ENCODE measurements at places on chromosomes 7 and 10. TPM values are rescaled to one million over a fixed set of nuclear protein-coding genes. Genes with fewer than 3 reads are reported as not detected.

The CREB5 gene
- not detected for polyA plus RNA-seq

The TMEM229A gene
- not detected for polyA plus RNA-seq

DNA sequence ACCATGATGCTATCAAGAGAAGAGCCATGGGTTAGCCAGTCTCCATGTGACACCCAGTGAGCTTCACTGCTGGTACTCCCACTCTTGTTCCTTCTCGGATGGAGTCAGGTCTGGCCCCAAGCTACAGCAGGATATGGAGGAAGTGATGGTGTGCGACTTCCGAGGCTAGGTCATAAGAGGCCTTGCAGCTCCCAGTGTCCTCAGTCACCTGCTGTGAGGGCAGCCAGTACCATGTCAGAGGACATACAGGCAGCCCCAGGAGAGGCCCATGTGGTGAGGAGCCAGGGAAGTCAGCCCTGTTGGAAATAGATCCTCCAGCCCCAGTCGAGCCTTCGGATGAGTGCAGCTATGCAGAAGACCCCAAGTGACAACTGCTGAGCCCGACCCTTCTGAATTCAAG is 237.0 kb downstream of the EBF3 start:
- H3K27ac ChIP-seq: no peak overlapping the region
- no peaks in the 10 kb centered on the region for H3K36me3 ChIP-seq
- H3K4me1 ChIP-seq: no peaks in the 10 kb centered on the region
- no peak overlapping the region for H3K4me3 ChIP-seq

GRCh38 chr7:102451371-102452054 is 13.2 kb downstream of the ALKBH4 start:
- H3K36me3 ChIP-seq: peaks cover 8% of the 10 kb centered on the region
- H3K4me3 ChIP-seq: no peak overlapping the region
- H3K4me1 ChIP-seq: no peaks in the 10 kb centered on the region
- H3K27me3 ChIP-seq: no peaks in the 10 kb centered on the region

- no peaks in the 10 kb centered on the region for H3K4me1 ChIP-seq
- no peaks in the 10 kb centered on the region for H3K27me3 ChIP-seq
- DNase-seq: no peak
- no peaks in the 10 kb centered on the region for H3K36me3 ChIP-seq
- no peak overlapping the region for H3K4me3 ChIP-seq
These were observed 303.8 kb downstream of the KCNMA1 start for GRCh38 chr10:77333610-77334340.

GRCh38 chr10:124394583-124394982 is 24.1 kb downstream of the OAT start:
- no peaks in the 10 kb centered on the region for H3K27me3 ChIP-seq
- H3K27ac ChIP-seq: no peak overlapping the region
- no peak for DNase-seq
- H3K4me3 ChIP-seq: no peak overlapping the region

DNA sequence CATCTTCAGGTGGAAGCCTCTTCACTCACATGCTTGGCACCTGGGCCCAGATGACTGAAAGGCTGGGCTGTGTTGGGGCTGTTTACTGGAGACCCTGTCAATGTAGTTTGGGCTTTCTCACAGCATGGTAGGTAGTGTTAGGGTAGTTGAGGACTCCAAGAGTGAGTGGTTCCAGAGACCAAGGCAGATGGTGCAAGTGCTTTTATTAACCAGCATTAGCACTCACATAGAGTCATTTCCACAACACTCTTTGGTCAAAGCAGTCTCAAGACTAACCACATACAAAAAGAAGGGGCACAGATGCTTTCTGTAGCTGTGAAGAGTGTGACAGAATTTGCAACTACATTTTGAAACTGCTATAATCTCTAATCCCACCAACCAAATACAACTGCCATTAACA is 135.0 kb downstream of the RTKN2 start:
- no peak for DNase-seq
- H3K36me3 ChIP-seq: no peaks in the 10 kb centered on the region
- no peak overlapping the region for H3K4me3 ChIP-seq
- no peaks in the 10 kb centered on the region for H3K27me3 ChIP-seq

GRCh38 chr10:70381471-70382421 is 679 bp downstream of the LRRC20 start:
- no peak for DNase-seq
- H3K27ac ChIP-seq: peak overlapping the region; percentile 16
- H3K4me1 ChIP-seq: peaks cover 13% of the 10 kb centered on the region
